ENCODE measurements at places on chromosomes 4 and X. TPM values are rescaled to one million over a fixed set of nuclear protein-coding genes. Genes with fewer than 3 reads are reported as not detected.

DNA sequence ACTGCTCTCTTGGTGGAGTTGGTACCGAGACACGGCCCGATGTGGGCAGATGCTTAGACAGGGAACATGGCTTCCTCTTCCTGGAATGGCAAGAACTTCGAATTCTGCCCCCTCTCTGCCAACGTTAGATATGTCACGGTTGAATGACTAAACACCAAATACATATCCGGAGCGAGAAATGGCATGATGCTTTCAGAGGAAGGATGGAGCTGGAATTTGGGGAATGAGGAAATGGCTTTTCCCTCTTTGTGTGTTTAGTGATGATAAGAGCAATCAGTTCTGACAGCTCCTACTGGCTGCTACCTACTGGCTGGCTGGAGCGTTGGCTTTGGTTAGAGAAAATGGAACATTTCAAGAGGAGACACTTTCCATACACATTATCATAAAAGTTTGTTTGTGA, 140.0 kb downstream of the DHRSX start:
- no peak for DNase-seq

The ITIH6 gene
- not detected for total RNA-seq

GRCh38 chrX:30679369-30679768, 26.1 kb downstream of the GK start:
- no peak for DNase-seq

- DNase-seq = no peak
These were observed 778.4 kb upstream of the FRG1 start for GRCh38 chr4:189162073-189162789.

DNA sequence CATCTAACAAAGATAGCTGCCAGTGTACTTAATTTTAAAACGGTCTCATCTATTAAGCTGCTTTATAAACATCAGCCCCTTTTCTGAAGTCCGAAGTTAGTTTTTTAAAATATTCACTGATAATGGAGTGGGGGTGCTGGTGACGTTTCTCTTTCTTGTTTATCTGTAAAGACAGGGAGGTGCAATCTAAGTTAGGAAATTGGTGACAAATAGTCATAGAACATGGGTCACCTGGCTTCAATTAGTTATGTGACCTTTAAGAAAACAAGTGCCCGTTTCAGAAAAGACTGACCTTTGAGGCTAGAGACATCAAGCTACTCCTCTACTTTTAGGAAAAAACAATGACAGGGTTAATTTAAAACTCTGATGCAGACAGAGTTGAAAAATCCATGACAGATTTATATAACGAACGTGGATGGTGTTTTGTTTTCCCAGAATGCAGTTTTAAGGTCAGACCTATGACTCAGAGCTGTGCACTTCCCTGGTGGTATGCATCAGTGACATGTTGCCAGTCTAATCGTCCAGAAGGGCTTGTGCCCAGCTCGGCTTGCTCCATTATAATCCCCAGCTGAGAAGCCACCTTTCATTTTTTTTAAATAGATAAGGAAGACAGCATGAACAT, 38.2 kb downstream of the FHL1 start:
- no peak for DNase-seq

The ACOT9 gene
- 28.3 TPM for total RNA-seq

DNA sequence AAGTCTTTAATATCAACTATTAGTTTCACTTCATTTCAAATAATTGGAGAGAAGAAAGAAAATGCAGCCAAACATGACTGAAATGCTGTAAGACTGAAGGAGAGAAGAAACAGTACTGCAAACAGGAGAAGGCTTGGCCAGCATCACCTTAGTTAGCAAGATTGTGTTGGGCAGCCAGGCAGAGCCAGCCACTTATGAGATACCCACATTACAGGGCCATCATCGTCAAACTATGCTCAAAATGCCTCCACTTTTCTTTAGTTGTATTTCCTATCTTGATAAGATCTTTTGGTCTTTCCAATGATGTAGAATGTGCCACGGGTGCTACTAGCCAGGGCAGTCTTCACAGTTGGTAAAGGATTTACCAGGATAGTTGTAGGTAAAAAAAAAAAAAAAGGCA, 10.9 kb upstream of the IRF2 start:
- no peak for DNase-seq

DNA sequence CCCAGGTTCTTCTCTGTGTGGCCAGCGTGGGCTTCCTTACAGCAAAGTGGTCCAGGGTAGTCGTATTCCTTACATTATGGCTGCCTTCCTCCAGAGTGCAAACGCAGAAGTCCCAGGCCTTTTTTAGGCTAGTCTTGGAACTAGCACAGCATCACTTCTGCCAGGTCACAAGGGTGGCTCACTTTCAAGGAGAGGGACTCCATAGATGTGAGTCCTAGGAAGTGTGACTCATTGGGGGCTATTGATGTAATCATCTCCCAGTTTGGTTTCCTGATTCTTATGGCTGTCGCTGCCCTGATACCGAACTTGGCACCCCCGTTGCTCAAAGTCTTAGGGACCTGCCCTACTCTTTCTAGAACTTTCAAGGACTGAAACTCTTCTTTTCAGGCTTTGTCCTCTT, 140.0 kb downstream of the DCK start:
- no peak for DNase-seq

- DNase-seq = no peak
These were observed 79.8 kb downstream of the JADE3 start for GRCh38 chrX:46992070-46992469.

- no peak for DNase-seq
These were observed 117.3 kb downstream of the FAM13A start for GRCh38 chr4:88939697-88940096.

DNA sequence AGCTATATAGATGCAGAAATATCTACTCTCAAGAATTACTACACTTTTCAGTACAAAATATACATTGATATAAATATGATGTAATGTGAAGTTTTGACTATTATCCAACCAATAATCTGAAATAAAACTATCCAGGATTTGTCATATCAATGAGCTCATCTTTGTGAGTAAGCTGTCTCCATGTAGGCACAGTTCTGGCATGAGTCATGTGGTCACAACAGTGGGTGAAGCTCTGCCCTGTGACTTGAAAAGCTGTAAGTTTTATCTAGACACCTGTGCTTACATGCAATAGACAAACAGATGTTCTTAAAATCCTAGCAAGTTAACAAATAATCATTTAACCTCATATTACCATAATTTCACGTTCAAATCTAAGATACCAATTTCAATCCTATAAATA, 192.7 kb downstream of the GABRG1 start:
- DNase-seq = no peak

Data from activated CD8-positive, alpha-beta T cell treated with anti-CD3 and anti-CD28 coated beads for 36 hours (primary cell).